H1 (cell line): ENCODE measurements at places on chromosomes 12 and 14. TPM values are rescaled to one million over a fixed set of nuclear protein-coding genes. Genes with fewer than 3 reads are reported as not detected.

AMN gene
- total RNA-seq: 0.99 and 1.5 TPM in 2 replicates

SLC2A13 gene
- total RNA-seq: 8.4 and 9.6 TPM in 2 replicates

ARHGEF25 gene
- 5.9 and 6.4 TPM in 2 replicates for total RNA-seq

GRCh38 chr14:22998329-22999012 is 11.5 kb downstream of the C14orf93 start:
- DNase-seq: no peak

RHOJ gene
- total RNA-seq: not detected in 2 replicates

KSR2 gene
- total RNA-seq: 2.1 and 2.2 TPM in 2 replicates

DNA sequence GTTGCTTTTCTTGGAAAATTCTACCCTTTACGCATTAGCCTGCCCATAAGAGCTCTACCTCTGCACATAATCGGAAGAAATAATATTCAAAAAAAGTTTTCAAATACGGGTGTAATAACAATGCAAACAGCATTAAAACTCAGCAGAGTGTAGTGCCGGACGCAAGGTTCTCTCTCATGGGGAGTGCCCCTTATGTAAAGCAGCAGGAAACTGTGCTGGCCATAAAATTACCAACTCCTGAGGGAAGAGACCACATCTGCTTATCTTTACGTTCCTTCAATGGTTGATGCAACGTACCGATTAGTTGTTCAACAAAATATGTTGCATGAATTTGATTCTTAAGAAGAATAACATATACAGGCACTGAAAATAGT is 118.7 kb upstream of the TMCC3 start:
- DNase-seq: no peak

- no peak for DNase-seq
These were observed 26.3 kb downstream of the LRIG3 start for GRCh38 chr12:58894040-58894439.

- DNase-seq: no peak
These were observed 5.6 kb downstream of the ATP2A2 start for GRCh38 chr12:110286623-110287022.

SOAT2 gene
- total RNA-seq: not detected in 2 replicates

GRCh38 chr14:92597906-92598905 is 84.6 kb downstream of the RIN3 start:
- DNase-seq: no peak

DNA sequence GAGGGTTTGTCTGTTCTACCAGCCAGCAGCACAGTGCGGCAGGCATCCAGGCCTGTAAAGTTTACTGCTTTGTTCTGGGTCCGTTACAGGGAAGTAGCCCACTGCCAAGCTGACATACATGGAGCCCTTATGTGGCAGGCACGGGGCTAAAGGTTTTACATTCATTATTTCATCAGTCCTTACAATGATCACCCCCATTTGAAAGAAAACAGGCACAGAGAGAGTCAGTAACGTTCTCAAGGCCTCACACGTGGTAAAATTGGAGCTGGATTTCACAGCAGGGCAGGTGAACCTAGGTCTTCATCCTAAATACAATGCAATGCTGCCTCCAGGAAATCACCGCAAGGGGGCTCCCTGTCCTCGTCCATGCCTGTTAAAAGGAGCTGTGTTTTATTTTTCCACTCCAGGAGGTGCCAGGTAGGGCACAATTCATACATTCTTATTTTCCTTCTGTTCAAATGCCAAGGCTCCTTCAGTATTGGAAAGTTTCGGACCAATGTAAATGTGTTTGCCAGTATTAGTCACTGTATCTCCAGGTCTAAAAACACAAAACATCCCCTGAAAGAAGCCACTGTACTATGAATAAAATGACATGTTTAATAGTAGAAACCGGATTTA is 172.2 kb upstream of the GZMB start:
- DNase-seq: peak; percentile 57

RERG gene
- 0.55 and 0.86 TPM in 2 replicates for total RNA-seq
